Hematopoietic multipotent progenitor cell treated with erythropoietin and hydrocortisone succinate and interleukin-3 and kit ligand, for 15 days (in vitro differentiated cells): ENCODE measurements at places on chromosomes 5 and 9.
A peak's percentile ranks its signal among the peaks of the same experiment; 100 is the strongest.

DNA sequence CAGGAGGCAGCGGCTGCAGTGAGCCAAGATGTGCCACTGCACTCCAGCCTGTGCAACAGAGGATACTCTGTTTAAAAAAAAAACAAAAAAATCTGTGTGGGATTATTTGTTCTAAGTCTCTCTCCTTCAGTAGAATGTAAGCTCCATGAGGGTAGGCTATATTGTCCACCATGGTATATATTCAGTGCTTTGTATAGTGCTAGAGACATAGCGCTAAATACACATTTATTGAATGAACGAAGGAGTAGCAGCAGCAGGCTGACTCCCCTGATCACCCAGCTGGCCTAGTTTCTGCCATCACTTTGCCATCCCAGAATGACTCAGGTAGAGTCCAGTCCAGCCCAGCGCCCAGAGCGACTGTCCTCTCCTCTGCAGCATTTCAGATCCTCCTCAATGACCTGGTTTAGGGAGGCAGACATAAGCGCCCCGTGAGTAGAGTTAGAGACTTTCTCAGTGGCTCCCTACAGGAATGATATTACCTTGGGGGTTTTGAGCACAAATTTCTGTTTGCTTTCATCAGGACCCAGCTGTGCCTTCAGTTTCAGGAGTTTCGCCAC is 716 bp downstream of the HARS1 start:
- no peak for DNase-seq

GRCh38 chr9:138074516-138074915 is 196.9 kb downstream of the CACNA1B start:
- no peak for DNase-seq

DNA sequence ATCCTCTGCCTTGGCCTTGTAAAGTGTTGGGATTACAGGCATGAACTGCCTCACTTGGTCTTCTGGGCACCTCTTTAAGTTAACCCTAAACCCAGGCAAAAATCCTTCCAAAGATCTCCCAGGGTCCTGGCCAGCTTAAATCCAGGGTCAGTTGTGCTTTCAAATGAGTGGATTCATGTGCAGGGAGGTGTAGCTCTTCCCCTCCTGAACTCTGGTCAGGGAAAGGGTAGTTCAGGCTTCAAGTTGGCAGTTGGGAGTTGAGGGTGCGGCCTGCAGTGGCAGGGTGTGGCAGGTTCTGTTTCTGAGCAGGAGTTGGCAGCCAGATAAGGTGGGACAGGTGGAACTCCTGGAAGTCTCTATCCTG is 3.6 kb downstream of the HNRNPAB start:
- peak; percentile 57 for DNase-seq

DNA sequence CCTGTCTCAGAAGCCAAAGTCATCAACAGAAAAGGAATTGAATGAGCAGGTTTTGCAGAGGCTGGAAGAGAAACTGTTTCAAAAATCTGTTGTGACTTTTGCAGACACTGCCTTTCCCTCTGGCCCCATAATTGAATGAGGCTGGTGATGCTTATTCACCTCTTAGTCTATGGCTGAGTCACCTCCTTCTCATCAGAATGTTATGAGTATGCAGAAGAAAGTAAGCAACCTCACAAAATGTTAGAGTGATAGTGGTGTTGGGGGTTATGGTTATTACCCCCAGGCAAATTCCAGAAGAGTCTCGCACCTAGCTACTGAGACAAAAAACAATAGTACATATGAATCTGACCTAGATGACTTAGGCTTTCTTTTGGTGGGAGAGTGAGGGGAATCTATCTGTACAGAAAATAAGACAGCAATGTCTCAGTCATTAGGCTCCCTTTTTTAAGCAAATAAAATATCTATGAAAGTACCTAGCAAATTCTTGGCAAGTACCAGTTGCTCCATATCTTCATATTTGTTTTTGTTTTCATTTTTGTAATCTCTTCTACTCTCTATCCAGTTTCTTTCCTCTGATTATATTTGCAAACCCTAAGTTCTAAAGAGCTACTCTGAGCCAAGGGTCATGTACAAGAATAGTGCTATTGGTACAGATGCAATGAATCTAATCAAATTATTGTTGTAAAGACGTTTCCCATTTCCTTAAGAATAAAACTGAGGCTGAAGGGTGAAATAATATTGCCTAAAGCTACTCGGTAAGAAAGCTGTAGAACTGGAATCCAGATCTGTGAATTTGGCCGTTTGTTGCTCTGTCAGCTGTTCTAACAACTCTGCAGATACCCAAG is 498.1 kb upstream of the TNC start:
- DNase-seq: no peak

GRCh38 chr9:34343605-34344004 is 14.2 kb downstream of the NUDT2 start:
- DNase-seq: no peak

DNA sequence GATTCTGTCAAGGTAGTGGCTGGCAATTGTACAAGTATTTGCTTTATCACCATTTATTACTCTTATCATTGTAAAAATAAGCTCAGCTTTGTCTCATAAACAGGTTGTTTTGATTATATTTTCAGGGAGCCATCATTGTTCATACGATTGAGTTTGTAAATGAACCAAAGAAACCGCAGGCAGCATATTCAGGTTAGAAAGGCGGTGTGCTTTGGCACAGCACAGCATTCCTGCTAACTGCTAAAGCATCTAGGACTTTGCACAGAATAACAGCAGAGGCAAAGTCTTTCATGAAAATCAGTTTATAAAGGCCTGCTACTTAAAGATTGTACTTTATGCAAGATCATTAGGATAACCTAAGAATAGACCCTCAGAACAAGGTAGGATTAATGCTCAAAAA is 281.5 kb upstream of the SLC24A2 start:
- no peak for DNase-seq
